Stimulated activated CD8-positive, alpha-beta memory T cell treated with anti-CD3 and anti-CD28 coated beads, Interleukin-2, amount 100 ng/mL, for 1 hour (primary cell): ENCODE measurements at places on chromosomes 1 and 21.

- no peak for DNase-seq
Observed at GRCh38 chr1:23824711-23825075, 536 bp downstream of the HMGCL start.

GRCh38 chr1:172770071-172770470 lies 111.2 kb downstream of the FASLG start:
- DNase-seq = no peak

GRCh38 chr1:159866905-159867663 lies 4.6 kb upstream of the VSIG8 start:
- no peak for DNase-seq

DNA sequence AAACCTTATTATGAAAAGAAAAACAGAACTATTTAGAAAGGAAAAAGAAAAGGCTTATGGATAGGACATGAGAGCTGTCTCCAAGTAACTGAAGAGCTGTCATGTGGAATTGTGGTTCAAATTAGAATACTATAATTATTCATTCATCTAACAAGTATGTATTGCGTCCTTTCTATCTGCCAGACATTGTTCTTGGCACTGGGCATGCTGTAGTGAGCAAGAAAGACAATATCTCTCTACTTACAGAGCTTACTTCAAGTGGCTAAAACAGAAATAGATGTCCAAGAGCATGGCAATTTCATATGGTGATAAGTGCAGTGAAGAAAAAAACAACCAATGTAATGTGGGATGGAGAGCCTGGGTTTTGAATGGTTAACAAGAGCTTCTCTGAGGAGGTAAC lies 413.0 kb downstream of the DPYD start:
- DNase-seq = no peak

GRCh38 chr1:184577319-184577718 lies 177.3 kb downstream of the EDEM3 start:
- no peak for DNase-seq

DNA sequence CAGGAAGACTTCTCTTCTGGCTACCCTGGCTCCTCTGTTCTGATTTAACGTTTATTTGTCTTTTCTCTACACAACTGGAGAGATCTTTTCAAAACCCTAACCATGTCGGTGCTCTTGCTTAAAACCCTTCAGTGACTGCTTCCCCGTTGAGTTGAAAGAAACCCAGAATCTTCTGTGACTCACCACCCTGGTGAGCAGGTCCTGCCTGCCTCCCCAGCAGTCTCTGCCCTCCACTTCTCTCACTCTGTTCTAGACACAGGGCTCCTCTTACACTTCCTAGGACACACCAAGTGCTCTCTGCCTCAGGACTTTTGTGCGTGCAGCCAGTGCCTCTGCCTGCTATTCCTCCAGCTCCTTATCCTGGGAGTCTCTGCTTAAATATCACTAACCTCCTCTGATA lies 131.4 kb downstream of the IER5 start:
- no peak for DNase-seq

GRCh38 chr1:185442050-185442449 lies 125.0 kb upstream of the IVNS1ABP start:
- no peak for DNase-seq

- no peak for DNase-seq
Observed at GRCh38 chr21:45300786-45301520, 13.3 kb upstream of the POFUT2 start.

DNA sequence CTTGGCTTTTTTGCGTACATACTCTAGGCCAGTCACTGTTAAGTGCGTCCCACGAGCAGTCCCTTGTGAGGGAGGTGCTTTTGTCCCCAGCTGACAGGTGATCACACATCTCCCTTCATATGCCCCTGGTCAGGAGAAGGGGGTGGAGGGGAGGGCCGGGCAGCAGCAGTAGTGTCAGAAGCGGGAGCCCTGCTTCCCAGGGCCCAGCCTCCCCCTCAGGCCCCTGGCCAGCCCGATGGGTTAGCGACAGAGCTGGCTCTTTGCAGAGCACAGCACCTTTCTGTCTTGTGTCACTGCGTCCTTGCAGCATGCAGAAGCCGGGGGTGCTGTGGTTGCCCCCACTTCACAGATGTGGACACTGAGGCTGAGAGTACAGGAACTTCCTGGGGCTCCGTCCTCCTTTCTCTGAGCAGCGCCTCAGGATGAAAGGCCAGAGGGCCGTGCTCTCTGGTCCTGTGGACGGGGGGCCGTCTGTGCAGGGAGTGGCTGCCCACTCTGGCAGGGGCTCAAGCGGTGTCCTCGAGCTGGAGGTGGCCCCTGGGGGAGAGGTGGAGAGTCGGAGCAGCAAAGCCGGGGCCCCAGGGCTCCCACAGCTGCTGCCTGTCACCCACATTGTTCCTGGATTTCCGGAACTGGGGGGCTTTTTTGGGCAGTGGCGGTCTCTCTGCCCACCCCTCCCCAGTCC lies 5.9 kb downstream of the TMEM201 start:
- DNase-seq = no peak

- DNase-seq = no peak
Observed at GRCh38 chr1:200671235-200671786, 1.6 kb upstream of the DDX59 start.

GRCh38 chr1:6819246-6820040 lies 34.2 kb downstream of the CAMTA1 start:
- DNase-seq = no peak

GRCh38 chr21:45861156-45861870 lies 120.3 kb upstream of the COL6A1 start:
- no peak for DNase-seq

DNA sequence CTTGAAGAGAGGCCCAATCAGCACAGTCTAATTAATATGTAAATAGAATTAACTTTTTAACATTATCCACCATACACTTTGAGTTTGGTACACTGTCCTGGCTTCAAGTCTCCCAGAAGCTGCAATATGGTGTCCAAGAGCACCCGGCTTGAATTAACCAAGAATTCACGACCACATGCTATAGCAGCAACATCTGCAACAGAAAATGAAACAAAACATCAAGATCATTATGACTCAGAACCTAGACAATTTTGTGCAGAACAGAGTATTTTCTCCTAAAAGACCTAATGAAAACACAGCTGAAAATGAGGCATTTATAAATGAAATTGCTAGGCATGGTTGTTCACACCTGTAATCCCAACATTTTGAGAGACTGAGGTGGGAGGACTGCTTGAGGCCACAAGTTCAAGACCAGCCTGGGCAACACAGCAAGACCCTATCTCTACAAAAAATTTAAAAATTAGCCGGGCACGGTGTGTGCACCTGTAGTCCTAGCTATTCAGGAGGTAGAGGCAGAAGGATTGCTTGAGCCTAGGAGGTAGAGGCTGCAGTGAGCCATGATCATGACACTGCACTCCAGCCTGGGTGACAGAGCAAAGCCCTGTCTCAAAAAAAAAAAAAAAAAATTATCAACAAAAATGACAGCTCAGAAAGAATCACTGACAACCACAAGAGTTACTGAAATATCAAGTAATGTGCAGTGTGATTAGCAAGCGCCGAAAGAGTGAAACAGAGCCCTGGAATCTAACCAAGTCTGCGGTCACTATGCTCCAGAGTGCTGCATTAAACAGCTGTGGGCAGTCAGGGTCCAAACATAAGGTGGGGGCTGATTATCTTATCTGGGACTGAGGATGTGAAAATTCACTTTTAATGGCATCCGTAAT lies 45.3 kb downstream of the HSF2BP start:
- DNase-seq = no peak

- no peak for DNase-seq
Observed at GRCh38 chr1:218473522-218473921, 128.4 kb downstream of the TGFB2 start.

DNA sequence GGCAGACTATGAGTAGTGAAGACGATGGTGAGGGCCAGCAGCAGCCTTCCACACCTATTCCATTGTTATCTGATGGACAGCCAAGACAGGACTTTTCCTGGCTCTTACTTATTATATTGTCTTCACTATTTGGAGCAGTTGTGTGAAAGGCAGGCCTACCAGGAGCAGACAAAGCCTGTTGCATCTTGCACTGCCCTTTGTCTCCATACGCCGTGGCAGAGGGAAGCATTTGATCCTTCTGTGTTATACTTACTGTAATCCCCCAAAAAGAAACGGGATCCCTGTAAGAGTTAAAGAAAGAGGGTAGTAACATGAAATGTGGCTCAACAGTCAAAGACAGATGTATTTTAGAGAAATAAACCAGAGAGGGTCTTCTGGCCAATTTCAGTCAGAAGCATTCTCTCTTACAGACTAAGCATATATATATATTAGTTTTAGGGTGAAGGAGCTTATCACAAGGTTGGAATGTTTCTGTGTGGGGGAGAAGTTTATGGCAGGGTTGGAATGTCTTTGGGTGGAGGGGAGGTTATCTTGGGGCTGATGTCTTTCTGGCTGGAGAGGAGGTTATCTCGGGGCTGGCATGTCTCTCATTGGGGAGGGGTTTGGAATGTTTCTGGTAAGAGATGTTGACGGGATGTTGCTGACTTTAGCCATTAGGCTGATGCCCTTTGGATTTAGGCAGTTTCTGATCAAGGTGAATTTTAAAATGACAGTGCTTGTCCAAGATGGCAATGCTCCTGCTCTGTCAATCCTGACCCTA lies 23.4 kb upstream of the HSD3B1 start:
- no peak for DNase-seq

DNA sequence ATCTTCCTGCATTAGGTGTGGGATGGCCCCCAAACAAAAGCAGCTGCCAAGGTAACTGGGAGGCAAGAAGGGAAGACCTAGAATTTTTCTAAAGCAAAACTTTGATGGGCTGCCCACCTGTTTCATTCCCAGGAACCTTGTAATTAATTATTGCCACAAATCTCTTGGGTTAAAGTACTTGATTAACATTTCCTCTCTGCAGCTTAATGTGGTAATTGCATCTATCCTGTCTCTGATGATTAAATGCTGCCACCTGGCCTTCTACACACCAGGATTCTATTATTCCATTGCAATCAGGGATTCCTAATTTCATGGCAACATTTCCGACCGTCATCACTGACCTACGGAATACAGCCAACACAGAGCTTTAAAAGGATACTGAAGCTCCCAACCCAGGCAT lies 68.3 kb upstream of the RC3H1 start:
- DNase-seq = no peak

- DNase-seq = no peak
Observed at GRCh38 chr1:227541796-227542152, 21.6 kb upstream of the ZNF678 start.

DNA sequence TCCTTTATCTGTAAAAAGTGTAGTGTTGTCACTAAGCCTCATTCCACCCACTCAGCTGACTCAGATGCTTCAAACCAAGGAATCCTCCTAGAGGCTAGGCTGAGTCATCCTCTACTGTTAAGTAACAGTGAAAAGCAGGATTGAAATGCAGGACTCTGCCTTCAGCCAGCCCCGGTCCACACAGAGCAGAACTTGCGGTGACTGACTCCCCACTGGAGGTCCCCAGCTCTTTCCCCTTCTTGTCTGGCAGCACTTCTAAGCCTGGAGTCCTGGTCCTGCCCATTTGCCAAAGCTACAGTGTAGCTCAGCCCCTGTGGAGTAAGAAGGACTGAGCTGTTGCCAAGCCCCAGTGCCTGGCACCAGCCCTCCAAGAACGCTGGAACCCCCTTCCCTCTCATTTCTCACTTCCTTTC lies 1.7 kb downstream of the RAB7B start:
- DNase-seq = no peak

- no peak for DNase-seq
Observed at GRCh38 chr1:108107658-108108057, 92.5 kb downstream of the SLC25A24 start.
